ENCODE measurements at places on chromosomes 7 and 10.

DNA sequence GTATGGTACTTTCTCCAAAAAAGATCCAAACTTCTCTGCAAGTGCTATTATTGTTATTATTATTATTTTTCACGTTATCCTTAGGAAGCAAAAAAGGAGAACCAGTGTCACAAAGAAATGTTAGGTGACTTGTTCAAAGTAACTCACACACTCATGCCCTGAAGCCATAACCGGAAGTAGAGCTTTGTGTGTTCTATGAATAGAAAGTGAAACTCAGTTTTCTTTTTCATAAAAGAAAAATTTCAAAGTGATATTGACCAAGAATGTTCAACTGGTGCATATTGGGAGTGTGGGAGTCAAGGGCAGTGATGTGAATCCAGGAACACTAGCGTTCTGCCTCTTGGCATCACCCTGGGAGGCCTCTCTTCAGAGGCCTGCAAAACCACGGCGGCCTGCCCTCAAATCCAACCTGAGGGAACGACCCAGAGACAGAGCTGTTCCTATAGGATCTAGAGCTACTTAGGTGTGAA lies 106.1 kb downstream of the PRKCQ start:
- no peak for DNase-seq

- no peak for DNase-seq
Observed at GRCh38 chr7:42932811-42933591, 825 bp downstream of the MRPL32 start.

GRCh38 chr7:91082852-91083495 lies 181.3 kb upstream of the FZD1 start:
- no peak for DNase-seq

DNA sequence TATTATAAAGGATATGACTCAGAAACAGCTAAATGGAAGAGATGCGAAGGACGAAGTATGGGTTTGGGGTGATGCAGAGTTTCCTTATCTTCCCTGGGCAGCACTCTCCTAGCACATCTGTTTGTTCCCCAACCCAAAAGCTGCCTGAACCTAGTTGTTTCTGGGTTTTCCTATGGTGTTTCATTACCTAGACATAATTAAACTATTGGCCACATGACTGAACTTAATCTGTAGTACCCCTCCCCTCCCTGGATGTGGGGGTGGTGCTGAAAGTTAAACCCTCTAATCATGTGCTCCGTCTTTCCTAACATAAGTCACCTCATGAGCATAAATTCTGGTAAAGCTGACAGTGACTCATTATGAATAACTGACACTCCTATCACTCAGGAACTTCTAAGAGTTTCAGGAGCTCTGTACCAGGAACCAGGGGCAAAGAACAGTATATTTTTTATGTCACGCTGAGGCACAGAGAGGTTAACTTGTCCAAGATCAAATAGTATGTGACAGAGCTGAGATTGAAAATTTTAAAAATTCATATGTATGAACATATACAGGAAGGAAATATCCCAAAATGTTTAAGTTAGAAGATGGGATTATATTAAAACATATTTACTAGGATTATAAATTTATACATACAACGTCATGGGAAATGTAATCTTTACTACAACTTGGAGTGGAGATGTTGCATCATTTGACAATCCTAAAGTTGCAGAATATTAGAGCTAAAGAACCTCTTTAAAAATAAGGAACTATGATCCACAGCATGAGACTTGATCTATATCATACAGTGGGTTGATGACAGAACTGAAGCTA lies 4.8 kb downstream of the STRIP2 start:
- DNase-seq: peak; percentile 8

GRCh38 chr7:66737667-66738066 lies 2.9 kb upstream of the RABGEF1 start:
- DNase-seq: no peak

DNA sequence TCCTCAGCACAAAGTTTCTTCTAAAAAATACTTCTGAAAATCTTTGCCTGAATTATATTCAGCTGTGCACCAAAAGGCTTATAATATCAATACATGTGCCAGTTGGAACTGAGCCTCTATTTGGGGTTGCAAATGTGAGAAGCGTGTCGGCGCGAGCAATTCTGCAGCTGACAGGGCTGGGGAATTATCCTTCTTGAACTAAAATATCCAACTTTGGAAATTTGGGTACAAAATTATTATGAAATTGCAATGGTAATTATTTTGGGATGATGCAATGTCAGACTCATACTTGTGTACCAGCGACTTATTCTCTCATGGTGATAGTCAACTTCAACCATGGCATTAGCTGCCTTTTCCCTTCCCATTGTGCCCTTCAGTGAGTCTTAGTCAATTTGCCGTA lies 507.0 kb upstream of the KLF6 start:
- DNase-seq: no peak

DNA sequence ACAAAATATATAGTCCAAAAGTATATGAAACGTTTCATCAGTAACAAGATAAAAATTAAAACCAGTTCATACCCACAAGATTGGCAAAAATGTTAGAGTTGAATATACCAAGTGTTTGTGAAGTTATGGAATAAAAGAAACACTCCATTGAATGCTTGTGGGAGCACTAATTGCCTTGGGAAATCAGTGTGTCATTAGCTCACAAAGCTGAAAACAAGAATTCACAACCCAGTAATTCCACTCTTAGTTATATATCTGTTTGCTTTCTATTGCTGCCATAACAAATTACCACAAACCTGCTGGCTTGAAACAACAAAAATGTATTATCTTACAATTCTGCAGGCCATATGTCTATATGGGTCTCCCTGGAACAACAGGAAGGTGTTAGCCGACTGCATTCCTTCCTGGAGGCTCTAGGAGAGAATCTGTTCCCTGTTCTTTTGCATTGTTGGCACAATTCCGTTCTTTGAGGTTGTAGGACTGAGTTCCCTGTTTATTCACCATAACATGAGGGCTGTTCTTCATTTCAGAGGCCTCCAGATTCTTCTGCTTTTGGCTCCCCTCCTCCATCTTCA lies 45.7 kb downstream of the SEM1 start:
- DNase-seq: no peak

- no peak for DNase-seq
Observed at GRCh38 chr7:17564678-17565212, 266.3 kb downstream of the AHR start.

DNA sequence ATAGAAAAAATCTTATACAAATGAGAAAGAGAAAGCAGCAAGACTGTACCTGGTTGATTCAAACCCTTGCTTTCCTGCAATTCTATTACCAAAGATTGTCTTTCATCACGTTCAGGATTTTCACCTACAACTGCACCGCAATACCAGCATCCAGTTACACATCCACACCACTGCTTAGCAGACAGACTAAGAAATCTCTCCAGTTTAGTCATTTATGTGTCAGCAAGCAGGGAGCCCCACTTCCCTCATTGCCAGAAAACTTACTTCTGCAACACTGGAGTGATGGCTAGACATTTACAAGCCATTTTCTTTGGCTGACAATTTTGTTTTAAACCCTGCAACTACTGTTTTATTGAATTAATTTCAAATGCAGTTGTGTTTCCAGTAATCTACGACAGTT lies 359.6 kb upstream of the MEOX2 start:
- no peak for DNase-seq

DNA sequence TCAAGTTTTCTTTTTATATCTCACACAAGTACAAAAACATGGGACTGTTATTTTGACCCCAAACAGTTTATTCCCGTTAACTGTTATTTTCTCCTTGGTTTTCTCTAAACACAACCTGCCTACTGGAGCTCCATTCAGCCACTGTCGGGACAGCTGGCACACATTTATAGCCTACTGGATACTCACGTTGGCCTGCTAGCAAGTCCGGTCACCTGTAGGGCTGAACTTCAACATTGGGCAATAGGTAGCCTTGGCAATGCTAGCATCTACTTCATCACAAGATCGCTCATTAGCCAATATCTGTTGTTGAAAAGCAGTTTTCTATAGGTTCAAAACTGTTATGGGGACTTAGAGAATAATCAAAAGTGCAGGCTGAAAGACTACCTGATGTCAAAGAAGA lies 32.3 kb downstream of the RHOBTB1 start:
- DNase-seq: no peak

DNA sequence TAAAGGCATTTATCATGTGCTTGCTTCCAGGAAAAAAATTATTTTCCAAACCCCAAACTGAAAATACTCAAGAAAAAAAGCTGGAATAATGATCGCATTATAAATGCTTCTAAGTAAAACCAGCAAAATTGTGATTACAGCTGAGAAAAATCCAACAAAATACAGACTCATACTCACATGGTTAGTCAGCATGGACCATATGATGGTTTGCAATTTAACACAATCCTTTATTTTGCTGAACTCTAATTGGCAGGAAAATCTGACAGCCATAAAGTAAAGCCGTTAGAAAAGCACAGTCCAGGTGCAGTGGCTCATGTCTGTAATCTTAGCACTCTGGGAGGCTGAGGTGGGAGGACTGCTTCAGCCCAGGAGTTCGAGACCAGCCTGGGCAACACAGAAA lies 59.6 kb downstream of the BRI3 start:
- DNase-seq: no peak

DNA sequence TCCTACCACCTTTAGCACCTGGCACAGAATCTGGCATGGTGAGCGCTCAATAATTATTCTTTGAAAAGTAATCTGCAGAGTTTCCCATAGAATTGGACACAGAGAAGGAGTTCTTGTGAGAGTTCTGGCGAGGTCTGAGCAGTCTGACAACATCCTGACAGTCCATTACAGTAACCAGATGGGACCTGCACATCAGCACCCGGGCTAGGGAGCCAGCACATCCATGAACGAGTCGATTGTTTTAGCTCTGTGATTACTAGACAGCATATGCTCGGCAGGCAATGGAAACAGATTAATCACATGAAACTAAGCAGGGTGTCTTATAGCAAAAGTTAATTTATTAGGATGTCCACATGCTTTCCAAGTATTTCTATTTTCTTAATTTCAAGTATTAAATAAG lies 96.7 kb downstream of the SEMA3D start:
- DNase-seq: no peak

DNA sequence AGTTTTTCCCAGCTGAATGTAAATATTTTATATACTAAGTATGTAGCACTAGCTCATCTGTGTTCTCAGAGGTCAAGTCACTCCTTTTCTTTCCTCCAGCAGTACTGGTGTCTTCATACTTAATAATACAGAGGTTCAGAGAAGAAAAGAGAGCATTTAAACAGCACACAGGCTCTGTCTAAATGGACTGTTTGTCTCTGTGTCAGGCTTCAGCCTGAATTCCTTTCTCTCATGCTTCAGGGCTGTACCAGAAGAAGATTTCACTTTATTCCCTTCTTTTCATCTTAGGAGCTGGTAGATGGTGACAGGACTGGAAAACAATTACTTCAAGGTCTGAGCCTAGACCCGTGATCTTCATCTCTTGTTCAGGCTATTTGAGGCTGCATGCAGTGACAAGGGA lies 51.4 kb upstream of the LYZL2 start:
- no peak for DNase-seq

- no peak for DNase-seq
Observed at GRCh38 chr10:89889606-89890005, 188.2 kb downstream of the KIF20B start.

DNA sequence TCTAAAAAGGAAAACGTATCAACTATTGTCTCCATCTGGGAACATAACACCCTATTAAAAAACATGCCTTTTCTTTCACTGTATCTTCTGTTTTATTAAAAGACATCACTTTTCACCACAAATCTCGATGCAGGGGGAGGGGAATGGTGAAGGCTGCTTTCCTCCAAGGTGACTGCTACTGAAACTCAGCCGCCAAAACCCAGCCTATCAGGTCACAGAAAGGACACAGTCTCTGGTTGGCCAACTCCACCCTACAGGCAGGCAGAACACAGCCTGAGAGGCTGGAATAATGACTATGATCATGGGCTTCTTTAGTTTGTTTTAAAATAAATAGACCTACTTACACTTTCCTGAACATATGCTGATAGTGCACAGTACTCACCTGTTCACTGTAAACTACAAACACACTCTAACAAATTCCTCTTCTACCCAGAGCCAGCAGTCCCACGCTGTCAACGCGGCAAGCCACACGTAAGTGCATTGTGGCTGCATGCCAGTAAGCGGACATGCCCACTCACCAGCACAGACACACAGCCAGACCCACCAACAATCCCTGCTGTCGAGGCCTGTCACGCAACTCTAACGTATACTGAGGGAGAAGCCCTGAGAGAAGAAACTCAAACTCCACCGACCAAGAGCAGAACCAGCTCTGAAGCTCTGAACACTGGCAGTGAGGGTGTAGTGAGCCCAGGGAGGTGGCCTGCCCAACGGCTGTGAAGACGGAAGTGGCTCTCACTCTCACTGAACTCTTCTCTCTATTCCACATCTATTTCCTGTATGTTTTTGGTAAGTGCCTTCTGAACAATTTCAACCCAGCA lies 41.8 kb downstream of the NCAPG2 start:
- DNase-seq: no peak

DNA sequence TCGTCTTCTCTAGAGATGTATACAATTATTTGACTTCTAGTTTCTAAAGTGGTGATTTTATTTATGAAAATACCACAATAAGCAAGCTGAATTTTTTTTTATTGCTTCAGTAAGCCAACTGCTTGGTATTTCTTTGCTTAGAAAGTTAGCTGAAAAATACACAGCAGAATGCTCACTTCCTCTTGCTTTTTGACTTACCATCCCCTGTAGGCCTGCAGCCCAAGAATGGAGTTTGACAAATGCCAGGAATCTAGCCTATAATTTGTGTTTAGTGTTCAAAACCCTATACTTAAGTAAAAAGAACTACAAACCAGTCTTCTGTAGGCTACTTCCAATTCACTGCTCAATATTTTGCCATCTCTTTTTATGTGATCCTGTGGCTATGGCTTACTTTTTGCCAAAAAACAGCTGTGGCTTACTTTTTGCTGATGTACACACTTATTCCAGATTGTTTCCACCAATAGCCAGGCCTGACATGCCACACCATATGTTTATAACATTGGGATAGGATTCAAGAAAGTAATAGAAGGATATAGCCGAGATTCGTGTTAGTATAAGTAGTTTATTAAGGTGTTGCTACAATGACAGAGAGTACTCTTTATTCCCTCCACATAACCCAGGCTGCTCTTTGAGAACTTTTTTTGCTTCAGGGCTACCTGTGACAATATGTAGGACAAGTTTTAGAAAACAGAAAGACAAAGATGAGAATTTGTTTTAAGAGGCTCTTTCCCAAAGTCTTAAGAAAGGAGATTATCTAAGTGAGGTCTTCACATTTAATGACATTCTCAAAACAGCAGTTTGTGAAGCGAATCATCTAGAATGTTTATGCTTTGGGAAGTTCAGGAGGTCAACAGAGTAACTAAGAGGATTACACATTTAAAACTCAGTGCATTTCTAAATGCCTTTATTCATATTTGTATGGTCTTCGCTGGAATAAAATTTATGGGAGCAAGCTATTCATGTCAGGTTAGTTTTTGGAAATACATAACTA lies 263.9 kb upstream of the FZD1 start:
- no peak for DNase-seq

- no peak for DNase-seq
Observed at GRCh38 chr7:72156671-72157070, 255.5 kb downstream of the CALN1 start.

- no peak for DNase-seq
Observed at GRCh38 chr10:30835146-30835545, 196.5 kb downstream of the ZNF438 start.

- no peak for DNase-seq
Observed at GRCh38 chr10:47286116-47286505, 13.9 kb upstream of the GDF10 start.

- no peak for DNase-seq
Observed at GRCh38 chr10:48458662-48459048, 146.2 kb downstream of the ARHGAP22 start.

GRCh38 chr10:69650589-69651261 lies 20.7 kb downstream of the FAM241B start:
- no peak for DNase-seq

GRCh38 chr10:7587865-7588188 lies 78.9 kb downstream of the ITIH5 start:
- no peak for DNase-seq

- DNase-seq: no peak
Observed at GRCh38 chr7:147885869-147886268, 704.7 kb upstream of the C7orf33 start.

All from GOT3 (cell line).